ENCODE measurements at places on chromosomes 3 and 15.

- DNase-seq = no peak
Observed at GRCh38 chr3:50588759-50589433, 19.6 kb downstream of the HEMK1 start.

- no peak for DNase-seq
Observed at GRCh38 chr3:108669208-108669607, 79.7 kb downstream of the DZIP3 start.

GRCh38 chr15:66897971-66898370 lies 167.4 kb upstream of the SMAD3 start:
- DNase-seq = no peak

GRCh38 chr15:28943611-28944230 lies 57.9 kb downstream of the APBA2 start:
- no peak for DNase-seq

DNA sequence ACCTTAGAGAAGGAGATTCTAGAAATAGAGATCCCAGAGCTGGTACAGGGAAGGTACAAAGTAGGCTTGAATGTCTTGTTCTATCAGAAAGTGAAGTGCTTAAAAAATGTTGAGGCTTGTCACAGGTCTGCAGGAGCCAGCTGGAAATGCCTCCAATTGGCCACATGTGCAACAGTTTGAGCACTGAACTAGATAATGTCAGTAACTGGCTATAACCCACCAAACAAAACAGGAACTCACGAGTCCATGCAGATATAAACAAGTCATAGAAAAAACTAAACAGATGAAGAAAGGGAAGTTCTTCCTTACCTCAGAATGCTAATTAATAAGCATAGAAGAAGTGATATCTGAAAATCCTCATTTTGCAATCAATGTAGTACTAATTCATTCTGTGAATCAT lies 11.9 kb upstream of the TF start:
- no peak for DNase-seq

DNA sequence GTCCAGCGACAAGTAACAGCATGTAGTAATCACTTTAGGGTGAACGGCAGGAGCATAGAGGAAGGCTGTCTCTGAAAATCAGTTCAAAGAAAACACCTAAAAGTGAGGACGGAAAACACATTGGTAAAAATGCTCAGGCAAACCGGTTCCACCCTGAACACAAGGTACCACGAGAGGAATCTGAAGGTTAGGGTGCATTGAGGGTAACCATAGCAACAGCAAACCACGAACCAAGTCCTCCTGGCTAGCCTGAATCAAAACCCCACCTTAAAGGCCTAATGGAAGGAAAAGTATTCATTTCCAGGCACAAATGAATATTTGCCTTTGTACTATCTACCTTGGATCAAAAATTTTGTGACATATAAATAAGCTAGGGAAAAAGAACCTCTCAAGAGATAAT lies 315.0 kb downstream of the OCA2 start:
- no peak for DNase-seq

- DNase-seq = no peak
Observed at GRCh38 chr3:192897005-192897404, 20.7 kb downstream of the MB21D2 start.

- DNase-seq = peak; percentile 43
Observed at GRCh38 chr3:122948408-122948807, 79.2 kb downstream of the SEMA5B start.

DNA sequence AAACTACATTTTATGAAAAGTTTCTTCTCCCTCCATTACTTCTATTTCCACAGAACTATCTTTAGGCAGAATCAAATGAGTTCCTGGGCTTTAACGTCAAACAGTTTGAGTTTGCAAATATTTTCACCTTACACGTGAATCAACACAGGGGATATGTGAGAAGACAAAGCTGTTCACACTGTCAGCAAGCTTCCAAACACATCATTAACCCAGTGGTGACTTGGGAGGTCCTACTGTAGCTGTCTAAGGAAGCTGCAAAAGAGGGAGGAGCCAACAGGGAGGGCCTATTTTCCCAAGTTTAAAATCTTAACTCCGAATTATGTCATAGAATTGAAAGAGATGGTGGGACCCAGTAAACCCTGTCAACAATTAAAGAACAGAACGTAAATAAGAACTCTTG lies 337.8 kb upstream of the DNAJC19 start:
- no peak for DNase-seq

GRCh38 chr15:65184305-65184867 lies 756 bp downstream of the CLPX start:
- DNase-seq = peak; percentile 69

DNA sequence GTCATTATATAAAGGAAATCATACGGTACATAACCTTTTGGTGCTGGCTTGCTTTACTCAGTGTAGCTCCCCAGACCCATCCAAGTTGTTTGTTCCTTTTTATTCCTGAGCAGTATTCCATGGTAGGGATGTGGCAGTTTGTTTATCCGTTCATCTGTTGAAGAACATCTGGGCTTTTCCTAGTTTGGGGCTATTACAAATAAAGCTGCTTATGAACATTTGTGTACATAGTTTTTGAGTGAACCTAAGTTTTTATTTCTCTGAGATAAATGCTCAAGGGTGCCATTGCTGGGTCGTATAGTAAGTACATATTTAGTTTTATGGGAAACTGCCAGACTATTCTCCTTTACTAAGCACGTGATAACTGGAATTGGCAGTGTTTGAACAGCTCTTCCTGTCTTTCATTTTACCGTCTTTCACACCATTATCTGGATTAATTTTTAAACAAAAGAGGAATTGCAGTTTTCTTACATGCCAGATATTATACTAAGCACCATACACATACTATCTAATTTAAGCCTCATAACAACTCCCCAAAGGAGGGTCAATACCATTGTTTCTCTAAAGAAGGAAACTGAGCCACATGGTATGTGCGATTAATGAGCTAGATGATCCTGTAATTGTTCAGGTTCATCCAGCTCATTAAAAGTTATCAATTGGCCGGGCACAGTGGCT lies 85.6 kb downstream of the PTPRG start:
- no peak for DNase-seq

- no peak for DNase-seq
Observed at GRCh38 chr3:2599471-2599870, 500.8 kb downstream of the CNTN4 start.

GRCh38 chr3:157531301-157531660 lies 28.1 kb upstream of the VEPH1 start:
- DNase-seq = no peak

GRCh38 chr3:133836497-133837158 lies 31.0 kb downstream of the SRPRB start:
- no peak for DNase-seq

- no peak for DNase-seq
Observed at GRCh38 chr15:98868564-98868963, 139.0 kb downstream of the PGPEP1L start.

GRCh38 chr15:77033729-77034671 lies 36.9 kb downstream of the TSPAN3 start:
- DNase-seq = no peak
